ENCODE measurements at places on chromosomes 7 and 10.

DNA sequence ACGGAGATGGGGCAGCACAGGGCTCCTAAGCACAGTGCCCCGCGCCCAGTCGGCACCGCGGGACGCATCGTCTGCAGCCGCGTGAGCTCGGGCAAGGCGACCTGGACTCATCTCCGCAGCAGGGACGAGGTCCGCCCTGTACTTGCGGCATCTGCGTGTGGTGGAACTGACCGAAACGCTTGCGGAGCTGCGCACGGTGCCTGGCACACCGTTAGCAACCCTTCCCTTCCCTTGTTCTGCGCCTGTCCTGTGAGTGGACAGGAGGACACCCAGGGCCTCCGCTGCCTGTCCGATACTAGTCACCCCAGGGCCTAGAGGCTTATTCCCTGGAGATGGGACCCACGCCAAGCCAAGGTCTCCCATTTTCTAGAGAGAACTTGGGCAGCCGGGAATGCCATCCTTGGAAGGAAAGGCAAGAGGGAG lies 98.5 kb downstream of the WDR11 start:
- DNase-seq = no peak

GRCh38 chr7:105060437-105060836 lies 46.4 kb downstream of the KMT2E start:
- no peak for DNase-seq

DNA sequence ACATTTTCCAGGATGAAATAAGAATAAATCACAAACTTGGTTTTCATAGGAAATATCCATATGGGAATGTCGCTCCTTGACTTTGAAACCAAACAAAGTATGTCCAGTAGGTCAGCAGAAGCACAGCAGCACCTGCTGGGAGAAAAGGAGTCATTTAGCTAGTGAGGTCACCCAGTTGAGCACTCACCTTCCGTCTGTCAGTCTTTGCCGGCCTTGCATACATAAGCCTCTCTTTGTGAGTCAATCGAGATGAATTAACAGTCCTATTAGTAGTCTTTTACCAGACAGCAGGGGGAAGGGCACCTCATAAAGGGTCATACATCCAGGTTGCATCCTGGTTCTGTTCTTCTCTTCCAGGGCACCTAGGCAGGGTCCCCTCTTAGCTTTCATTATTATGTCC lies 232.5 kb upstream of the FZD1 start:
- no peak for DNase-seq

GRCh38 chr7:53119514-53119941 lies 84.1 kb downstream of the POM121L12 start:
- no peak for DNase-seq

DNA sequence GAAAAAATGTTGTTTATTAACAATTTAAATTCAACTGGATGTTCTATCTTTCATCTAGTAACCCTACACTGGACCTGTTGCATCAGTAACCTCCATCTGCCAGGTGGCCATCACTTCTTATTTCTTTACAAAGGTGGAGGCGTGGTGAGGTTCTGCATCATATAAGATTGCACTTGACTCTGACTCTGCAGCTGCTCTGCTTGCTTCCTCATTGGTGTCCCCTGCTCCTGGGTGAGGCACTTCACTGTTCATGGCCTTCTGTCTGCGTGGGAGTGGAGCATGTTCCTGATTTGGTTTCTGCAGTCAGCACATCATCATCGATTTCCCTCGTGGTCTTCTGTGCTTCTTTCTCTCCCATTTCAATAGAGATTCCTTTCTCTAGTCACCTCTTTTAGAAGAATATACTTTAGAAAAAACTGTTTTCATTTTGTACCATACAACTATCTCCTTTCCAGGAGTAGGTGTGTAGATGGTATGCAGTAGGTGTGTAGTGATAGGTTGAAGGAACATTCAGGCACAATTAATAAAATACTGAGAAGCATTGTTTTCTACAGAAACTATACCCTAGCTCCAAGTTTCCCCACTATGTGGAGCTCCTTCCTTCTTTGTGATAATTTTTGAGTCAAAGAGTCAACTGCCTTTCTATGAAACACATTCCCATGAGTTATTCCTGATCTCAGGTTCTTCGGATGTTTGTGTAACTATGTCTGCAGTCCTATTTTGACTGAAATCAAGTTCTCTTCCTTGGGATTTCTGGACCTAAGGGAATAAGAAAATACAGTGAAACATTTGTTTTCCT lies 231.7 kb upstream of the CNTNAP2 start:
- DNase-seq = peak; percentile 16

GRCh38 chr10:76405922-76406321 lies 974.5 kb downstream of the LRMDA start:
- DNase-seq = no peak

DNA sequence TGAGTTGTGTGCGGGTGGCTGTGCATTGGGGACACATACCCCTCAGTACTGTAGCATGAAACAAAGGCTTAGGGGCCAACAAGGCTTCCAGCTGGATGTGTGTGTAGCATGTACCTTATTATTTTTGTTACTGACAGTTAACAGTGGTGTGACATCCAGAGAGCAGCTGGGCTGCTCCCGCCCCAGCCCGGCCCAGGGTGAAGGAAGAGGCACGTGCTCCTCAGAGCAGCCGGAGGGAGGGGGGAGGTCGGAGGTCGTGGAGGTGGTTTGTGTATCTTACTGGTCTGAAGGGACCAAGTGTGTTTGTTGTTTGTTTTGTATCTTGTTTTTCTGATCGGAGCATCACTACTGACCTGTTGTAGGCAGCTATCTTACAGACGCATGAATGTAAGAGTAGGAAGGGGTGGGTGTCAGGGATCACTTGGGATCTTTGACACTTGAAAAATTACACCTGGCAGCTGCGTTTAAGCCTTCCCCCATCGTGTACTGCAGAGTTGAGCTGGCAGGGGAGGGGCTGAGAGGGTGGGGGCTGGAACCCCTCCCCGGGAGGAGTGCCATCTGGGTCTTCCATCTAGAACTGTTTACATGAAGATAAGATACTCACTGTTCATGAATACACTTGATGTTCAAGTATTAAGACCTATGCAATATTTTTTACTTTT lies 1.8 kb downstream of the DDIT4 start:
- no peak for DNase-seq

- no peak for DNase-seq
Measured at GRCh38 chr10:22427101-22427500, 81.8 kb downstream of the SPAG6 start.

- no peak for DNase-seq
Measured at GRCh38 chr10:33102071-33102470, 144.0 kb upstream of the ITGB1 start.

GRCh38 chr10:130747356-130747755 lies 564.2 kb downstream of the TCERG1L start:
- DNase-seq = no peak

GRCh38 chr10:15363031-15363430 lies 8.1 kb downstream of the FAM171A1 start:
- no peak for DNase-seq

DNA sequence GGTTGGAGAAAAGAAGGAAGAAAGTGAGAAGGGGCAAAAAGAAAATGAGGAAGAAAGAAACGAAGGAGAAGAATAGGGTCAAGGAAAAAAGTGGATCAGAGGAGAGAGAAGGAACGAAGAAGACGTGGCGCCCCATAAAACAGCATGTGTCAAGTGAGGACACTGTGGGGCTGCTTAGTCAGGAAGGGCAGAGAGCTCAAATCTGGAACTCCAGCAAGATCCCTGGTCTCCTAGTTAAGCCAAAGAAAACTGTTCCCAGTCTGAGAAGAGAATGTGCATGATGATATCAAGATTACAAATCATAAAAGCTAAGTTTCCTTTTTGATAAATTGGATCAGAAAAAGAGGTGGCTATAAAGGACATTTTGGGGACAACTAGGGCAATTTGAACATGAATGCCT lies 33.0 kb downstream of the CREB3L2 start:
- DNase-seq = no peak

DNA sequence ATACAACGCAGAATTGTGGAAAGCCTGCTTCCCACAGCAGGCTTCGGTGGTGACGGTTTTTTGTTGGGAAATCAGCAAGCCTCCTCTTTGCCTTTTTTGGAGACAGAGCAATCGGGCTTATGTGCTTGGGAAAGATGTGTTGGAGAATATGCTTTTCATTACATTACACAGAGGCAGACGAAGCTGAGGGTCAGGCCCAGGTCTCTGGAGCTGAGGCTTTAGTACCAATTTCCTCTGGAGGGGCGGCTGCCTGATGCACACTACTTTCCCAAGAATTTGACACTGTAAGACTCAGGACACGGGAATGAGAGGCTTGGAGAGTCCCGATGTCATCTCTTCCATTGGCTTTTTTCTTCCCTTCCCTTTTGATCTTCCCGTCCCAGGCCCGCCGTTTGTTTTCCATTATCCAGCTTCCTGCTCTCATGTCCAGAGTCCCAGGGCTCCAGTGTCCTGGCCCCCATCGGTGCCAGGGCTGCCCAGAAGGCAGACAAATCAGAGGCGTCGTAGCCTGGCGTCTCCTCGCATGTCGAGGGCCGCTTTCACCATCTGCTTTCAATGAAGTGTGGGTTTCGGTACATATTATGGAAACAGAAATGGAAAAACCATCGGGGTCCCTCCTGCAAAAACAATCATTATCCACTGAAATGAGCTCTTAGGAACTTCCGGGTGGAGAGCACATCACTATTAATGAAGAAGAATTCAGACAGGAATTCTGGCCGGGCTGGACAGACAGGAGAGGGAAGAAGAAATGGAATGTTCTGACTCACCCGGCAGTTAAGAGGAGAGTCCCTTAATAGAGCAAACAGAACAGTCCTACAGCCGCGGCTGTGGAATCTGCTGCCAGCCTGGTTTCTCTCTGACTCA lies 123.0 kb upstream of the JCAD start:
- no peak for DNase-seq

DNA sequence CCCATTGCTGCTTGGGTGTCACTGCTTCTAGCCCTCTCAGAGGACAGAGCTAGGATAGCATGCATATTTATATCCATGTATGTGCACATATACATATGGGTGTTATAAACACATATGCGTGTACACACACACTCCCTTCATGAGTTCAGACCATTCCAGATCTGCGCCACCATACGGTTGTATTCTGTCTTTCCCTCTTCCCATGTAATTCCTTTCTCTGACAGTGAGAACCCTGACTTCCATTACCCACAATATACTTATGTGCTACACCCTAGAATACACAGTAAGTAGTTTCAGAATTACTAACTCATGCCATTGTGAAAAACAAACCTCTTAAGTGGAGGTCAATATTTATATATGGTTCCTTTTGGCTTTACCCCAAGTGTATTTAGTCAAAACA lies 116.6 kb upstream of the SAMD8 start:
- DNase-seq = no peak

DNA sequence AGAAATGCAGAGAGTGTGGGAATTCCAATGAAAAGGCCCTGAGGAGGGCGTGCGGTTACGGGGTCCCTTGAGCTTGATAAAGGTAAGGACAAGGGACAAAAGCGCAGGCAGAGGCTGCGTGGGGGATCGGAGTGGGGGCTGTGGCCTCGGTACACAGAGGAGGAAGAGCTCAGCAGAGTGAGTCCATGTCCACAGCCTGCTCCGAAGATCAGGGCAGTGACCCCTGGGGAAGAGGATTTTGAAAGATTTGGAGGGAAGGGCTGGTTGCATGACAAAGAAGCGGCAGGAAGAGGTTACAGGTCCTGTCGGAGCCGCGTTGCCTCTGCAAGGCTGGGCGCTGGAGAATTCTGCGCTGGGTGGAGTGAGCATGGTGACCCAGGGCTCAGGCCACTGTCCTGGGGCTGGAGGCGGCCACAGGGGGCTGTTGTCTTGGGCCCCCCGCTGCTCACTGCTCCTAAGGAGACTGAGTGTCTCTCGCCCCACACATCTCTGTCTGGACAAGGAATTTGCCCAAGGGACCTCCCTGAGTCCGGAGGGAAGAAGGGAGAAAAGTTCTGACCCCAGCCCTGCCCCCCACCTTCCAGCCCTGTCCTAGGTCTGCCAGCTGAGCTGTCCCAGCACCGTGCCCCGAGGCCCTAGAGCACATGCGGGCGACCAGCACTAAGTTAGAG lies 69.8 kb upstream of the INSIG1 start:
- DNase-seq = no peak

- DNase-seq = peak; percentile 38
Measured at GRCh38 chr10:103193107-103193819, at the start of gene NT5C2. TSS of gene NT5C2 (minus strand) at chr10:103193272. CDS start at chr10:103174958, 18,314 bp downstream.

DNA sequence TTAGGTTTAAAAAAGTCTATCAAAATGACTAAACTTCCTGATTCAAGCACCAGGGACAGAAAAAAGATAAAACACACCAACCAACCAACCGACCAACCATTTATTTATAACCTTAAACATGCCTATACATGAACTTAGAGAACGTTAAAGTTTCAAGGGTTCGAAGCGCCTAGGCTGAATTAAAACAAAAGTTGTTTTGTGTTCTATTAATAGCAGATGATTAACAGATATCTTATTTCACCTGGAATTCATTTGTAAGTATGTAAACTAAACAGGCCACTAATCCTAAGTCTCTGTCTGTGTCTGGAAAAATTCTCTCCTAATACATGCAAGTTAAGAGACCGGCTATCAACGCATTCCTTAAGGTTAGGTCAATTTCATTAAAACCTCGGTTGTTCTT lies 1.4 kb downstream of the BAIAP2L1 start:
- DNase-seq = no peak

DNA sequence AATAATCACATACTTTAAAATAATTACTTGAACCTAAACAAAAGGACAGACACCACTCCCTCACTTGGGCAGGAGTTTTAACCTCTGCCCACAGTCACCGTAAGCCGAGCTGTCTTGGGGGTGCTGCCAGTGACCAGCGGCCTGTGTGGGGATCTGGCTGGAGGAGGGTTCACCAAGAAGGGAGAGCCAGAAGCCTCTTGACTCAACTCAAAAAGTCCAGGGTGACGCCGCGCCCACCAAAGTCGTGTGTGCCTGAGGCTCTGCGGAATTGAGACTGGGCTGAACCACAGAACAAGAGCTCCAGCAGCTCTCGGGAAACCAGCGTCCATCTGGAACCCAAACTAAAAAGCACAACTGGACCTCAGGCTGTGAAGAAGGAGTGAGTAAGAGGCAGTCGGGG lies 35.8 kb downstream of the ZFAND2A start:
- no peak for DNase-seq

DNA sequence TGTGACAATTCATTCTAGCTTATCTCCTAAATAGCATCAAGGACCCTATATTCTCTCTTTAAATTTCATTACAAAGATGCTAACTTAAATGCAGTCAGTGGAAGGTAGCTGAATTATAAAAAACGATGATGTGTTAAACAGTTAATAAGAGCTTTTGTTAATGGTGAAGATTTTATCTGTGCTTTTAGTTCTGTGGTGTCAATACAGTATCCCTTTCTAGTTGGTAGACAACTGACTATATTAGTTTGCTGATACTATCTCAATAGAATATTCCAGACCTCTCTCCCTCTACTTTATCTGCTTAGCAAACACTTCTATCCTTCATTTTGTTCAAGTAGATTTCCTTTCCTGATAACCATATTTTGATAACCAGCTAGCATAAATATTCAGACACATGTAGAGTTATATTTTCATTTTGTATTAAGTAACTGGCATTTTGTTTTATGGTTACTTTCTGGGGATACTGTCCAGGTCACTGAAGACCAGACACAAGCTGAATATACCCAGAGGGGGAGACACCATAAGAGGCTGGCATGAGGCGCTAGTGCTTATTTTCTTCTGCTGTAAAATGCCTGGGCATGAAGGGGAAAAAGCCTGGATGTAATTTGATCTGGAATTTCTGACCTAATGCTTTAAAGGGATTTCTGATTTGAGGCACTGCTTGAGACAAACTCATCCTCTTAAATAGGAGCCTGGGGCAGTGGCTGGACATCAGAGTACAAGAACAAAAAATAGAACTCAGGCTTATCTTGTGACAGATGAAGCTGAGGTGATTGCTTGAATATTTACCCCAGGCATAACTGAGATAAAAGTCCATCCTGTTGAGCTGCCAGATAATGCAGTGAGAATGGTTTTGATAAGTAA lies 197.5 kb downstream of the MALRD1 start:
- DNase-seq = no peak

GRCh38 chr7:964401-965231 lies 10.1 kb upstream of the ADAP1 start:
- no peak for DNase-seq
